ENCODE measurements at places on chromosomes 6 and 20.
A peak's percentile ranks its signal among the peaks of the same experiment; 100 is the strongest.

DNA sequence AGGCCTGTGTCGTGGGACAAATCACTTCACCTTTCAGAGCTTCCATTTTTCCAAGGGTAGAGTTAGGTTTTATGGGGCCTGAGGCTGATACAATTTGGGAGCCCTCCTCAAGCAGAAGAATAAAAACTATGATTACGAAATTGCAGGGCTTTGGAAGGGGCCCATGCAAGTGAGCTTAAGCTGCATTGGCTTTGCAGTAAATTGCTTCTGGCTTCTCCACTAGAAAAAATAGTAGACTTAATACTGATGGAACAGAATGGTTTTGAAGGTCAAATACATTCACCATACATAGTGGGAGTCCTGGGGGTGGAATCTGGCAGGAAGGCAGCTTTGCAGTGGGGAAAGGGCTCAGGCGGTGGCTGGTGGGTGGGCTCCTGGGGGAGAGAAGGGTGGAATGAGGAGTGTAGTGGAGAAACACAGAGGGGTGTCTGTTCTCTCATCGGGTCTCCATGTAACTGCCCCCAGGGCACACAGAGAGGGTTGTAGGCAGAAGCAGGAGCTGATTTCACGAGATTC, 55.9 kb upstream of the RNF24 start:
- no peak for DNase-seq

DNA sequence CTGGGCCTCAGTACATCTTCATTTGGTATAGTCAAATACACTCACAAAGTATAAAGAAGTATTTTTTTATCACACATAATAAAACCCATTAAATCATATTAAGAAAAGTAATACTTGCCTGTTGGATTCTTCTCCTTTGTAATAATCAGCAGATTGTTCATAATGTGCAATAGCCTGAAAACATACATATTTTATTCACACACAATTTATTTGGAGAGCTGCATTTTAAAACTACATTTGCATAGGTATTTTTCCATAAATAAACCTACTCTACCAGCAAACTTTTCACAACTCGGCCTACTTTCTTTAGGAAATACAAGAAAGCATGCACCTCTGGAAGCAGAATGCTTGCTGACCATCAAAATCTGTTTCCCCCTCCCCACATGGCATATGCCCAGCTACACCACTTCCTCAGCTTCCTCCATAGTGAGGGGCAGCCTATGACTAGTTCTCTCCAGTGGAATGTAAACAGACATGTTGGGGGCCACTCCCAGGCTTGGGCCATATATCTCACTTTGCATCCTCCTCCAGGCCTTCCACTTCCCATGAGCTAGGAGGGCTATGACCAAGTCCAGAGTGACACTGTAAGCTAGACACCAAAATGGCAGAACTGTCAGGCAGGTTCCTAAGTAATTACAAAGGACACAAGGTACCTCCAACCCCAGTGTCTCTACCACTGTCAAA, 28.3 kb downstream of the GZF1 start:
- DNase-seq, result no peak

- no peak for DNase-seq
Measured at GRCh38 chr6:28673787-28674671, 148.3 kb downstream of the GPX5 start.

DNA sequence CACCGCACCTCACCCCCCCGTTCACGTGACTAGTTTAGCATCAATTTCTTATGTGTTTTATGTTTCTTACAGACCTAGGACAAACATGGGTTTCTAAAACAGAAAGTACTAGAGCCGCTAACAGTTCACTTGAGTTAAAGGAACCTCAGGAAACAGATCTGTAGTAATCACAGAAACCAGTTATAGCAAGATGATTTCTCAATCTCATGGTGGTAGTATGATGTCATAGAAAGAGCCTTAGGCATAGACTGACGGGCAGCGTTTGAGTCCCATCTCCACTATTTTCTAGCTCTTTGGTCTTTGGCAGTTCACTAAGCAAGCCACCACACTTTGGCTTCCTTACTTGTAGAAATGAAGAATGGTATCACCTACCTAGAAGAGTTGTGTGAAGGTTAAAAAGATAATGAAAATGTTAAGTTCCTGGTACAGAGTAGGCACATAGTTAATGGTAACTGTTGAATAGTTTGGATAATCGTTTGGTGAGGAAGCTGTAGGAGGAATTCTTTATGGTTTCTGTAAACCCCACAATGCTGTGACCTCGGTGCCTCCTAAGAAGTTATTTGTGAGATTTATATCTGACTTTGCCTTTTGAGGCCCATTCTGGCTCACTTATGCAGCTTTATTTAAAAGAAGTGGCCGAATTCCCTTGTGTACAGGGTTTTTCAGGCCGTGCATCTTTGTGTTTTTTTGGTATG, 21.3 kb downstream of the CTNNBL1 start:
- DNase-seq, result no peak

DNA sequence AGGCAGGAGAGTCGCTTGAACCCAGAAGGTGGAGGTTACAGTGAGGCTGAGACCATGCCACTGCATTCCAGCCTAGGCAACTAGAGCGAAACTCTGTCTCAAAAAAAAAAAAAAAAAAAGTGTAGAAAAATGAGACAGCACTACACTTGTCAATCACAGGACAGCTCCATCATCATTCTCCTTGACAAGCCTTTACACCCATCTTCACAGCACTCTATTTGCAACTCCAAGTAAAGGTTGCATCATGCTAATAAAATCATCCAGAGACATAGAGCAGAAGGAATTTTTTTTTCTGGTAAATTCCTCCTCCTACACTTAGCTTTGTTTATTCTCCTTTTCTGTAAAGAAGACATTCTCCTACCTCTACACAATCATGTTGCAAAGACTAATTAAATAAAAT, 791.0 kb upstream of the HS3ST5 start:
- no peak for DNase-seq

- DNase-seq, result no peak
Measured at GRCh38 chr6:80335121-80335531, 228.7 kb downstream of the BCKDHB start.

DNA sequence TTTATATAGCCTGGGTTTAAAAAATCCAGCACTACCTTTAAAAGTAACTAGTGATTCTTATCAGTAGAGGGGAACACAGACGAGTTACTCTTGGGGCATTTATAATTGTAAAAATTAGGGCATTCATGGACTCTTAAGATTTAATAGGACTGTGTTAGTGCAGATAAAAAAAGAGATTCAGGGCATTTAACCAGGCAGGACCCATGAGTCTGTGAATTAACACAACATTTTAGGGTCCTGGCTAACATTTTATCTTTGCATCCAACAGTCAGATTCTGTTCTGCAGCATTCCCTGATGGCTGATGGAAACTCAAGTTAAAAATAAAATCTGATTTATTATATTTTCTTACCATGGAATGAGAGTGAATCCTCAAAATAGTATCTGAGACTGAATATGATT, 774.3 kb downstream of the PHF3 start:
- DNase-seq, result no peak

DNA sequence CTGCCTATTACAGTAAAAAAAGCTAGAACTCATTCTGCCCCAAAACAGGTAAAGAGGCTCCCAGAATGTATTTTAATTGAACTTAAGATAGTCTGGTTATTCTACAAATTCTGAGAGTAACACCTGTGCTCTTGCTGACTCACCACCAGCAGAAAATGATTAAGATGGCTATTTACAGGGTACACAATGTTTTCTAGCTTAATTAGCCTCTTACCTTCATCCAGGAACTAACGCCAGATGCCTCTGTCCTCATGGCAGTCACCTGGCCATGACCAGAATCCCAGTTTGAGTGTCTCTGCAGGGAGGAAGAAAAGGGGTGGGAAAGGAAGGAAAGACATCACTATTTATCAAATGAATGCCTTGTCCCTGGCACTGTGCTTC, 31.3 kb upstream of the PPP1R3G start:
- DNase-seq, result peak; percentile 44

- DNase-seq, result peak; percentile 16
Measured at GRCh38 chr6:30885999-30886896, 1.9 kb downstream of the DDR1 start.

DNA sequence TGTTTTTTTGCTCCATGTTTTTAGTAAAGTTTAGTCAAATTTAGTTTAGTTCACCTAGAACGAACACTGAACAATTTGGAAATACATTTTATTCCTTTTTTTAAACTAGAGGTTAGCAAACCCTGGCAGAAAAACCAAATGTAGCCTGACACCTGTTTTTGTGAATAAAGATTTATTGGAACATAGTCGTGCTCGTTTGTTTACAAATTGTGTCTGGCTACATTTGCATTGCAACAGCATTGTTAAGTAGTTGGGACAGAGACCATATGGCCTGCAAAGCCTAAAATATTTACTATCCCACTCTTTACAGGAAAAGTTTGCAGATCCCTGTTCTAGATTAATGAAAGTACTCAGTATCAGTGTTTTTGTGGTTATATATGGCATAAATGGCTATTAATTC, 56.9 kb downstream of the CD109 start:
- no peak for DNase-seq

DNA sequence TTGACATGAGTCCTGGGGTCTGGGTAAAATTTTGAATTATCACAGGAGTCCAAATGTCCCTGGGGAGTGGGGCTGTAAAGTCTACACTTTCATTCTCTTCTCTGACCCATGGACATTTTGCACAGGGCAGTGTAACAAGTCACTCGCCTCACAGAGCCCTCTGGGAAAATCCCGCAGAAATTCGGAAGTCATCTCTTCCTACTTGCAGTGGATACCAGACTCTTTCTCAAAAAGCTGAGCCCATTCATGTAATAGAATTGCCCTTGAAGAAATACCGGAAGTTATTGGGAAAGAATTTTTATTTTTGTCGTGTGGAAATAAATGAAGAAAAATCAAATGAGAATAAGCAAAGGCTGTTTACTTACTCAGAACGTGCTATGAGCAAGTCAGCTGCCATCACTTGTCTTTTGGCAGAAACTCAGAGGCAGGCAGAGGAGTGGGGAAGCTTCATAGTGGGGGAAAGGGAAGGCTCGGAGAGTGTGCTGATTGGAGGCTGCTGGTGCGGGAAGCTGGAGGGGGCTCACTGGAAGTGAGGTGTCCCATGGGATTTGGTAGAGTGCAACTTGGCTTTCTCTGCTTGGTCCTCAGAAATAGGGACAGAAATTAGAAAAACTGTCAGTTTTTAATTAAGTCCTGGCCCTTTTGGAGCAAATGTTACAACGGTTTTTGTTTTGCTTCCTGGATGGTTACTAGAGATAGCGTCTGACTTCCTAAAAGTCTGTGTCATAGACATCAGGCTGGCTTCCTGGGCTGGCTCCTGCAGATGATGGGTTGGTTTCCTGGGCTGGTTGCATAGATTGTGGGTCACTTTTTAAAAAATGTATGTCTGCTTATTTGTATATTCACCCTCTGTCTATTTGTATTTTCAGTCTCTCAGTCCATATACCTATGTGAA, 79.8 kb upstream of the EEF1E1 start:
- DNase-seq, result no peak

DNA sequence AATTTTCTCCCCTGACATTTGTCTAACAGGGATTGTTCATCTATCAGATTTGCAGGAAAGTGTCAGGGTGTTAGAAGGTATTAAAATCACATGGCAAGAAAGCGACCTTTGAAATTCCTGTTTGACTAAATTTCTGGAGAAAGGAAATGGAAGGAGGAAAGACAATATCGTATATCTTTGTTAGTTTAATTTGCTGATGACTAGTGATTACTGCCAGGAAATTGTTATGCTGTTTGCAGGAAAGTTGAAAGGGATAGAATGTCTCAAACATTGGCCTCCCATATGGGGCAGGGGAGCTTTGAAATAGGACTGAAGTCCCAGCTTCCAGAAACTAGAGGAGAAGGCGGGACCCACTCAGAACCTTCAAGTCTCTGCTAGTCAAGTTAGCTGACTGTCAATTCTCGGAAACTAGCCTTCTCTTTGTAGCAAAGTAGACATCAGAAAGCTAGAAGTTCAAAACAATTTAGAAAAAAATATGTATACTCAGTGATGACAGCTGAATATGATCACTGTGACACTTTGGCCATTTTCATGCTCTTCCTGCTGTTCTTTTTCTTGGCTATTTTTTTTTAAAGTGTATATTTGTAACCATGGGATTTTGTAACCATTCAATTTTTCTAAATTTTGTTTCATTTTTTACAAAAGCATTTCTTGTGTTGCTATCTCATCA, 53.4 kb upstream of the RALGAPA2 start:
- DNase-seq, result no peak

- DNase-seq, result no peak
Measured at GRCh38 chr6:37928217-37928616, 108.7 kb downstream of the ZFAND3 start.

DNA sequence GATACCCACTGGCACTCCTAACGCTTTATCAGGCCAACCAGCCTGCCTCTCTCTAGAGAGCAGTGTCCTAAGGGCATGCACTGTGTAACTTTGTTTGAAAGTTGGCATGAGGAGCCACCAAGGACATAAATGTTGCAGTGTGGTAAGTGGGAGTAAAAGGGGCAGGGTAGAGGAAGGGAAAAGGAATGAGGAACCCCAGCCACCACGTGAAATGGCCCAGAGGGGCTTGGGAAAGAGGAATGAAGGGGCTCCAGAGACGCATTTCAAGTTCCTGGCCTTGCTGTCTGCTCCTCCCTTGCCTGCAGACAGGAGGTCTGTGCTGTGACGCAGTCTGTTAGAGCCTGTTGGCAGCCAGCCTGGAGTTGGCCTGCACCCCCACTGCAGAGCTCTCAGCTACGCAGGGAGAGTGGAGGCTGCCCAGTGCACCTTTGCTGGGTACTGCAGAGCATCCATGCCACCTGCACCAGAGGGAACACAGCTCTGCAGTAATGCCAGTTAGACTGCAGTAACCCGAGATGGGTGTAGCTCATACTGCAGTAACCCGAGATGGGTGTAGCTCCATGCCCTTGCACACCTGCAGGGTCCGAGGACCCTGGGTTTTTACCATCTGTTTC, 86.8 kb upstream of the SNAP25 start:
- peak; percentile 91 for DNase-seq

GRCh38 chr20:11431621-11432020, 486.1 kb upstream of the BTBD3 start:
- no peak for DNase-seq

- no peak for DNase-seq
Measured at GRCh38 chr20:48486065-48486464, 341.7 kb downstream of the PREX1 start.

- DNase-seq, result no peak
Measured at GRCh38 chr6:82298012-82298411, 50.5 kb upstream of the IBTK start.

DNA sequence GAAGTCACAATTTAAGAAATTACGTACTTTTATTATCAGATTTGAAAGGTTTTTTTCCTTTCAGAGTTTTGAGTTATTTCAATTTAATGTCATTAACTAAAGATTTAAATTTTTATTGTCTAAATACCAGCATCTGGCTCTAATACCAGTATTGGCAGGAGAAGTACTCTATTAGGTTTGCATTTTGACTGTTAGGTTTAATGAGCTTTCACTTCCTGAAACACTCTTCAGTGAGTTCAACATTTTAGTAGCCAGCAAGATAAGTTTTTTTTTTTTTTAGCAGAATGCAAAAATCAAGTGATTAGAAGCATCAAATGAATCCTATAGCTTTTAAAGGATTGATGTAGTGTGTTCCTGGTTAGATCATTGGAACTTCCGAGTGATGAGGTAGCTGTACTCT, 34.0 kb upstream of the SCGN start:
- no peak for DNase-seq

- no peak for DNase-seq
Measured at GRCh38 chr20:25340380-25340779, 50.3 kb downstream of the ABHD12 start.
